ENCODE measurements at places on chromosomes 5 and 9. TPM values are rescaled to one million over a fixed set of nuclear protein-coding genes. Genes with fewer than 3 reads are reported as not detected.

CDX1 gene
- total RNA-seq, result not detected

DNA sequence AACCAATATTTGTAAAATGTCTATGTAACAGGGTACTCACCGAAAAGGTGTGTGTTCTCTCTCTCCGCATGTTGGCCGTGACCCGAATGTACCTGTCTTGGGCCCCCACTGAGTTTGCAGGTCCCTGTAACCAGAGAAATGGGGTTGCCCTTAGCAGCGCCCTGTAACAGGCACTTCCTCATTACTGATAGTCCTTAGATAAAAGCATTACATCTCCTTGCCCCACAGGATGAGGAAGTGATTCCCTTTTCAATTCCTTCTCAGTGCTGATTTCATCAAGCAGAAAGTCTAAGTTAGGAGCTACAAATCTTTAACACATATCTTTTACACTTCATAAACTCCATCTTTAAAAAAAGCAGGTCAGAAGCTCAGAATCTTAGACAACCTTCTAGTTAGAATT is 15.2 kb upstream of the HMHB1 start:
- DNase-seq, result no peak

AQP3 gene
- total RNA-seq, result 0.57 TPM

DNA sequence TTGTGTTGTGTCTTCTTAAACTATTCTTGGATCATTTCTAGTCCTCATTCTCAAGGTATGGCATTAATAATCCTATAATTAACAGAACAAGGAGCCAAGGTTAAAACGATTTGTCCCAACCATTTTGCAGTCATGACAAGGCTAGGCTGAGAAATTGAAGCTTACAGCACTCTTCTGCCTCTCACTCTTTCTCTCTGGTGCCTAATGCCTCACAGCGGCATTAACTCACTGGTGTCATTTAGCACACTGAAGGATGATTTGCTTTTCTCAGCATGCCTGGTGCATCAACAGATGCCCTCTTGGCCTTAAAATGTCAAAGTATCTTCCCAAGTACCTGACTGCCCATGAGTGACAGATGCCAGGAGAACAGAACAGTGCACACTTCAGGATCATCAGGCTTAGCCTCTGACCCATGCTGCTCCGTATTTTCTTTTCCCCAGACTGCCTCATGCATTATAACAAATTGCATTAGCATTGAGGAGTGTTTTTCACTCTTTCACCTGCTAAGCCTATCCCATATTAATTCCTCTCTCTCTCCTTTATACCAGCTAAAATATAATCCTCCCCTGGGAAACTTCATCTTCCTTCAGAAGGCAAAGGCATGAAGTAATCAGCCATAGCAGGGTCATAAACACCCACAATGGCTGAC is 61.1 kb upstream of the SV2C start:
- no peak for DNase-seq

GRCh38 chr5:121981254-121981653 is 19.5 kb downstream of the SRFBP1 start:
- DNase-seq, result no peak

- DNase-seq, result no peak
These were observed 283.1 kb upstream of the ADAMTSL1 start for GRCh38 chr9:18190671-18191374.

DNA sequence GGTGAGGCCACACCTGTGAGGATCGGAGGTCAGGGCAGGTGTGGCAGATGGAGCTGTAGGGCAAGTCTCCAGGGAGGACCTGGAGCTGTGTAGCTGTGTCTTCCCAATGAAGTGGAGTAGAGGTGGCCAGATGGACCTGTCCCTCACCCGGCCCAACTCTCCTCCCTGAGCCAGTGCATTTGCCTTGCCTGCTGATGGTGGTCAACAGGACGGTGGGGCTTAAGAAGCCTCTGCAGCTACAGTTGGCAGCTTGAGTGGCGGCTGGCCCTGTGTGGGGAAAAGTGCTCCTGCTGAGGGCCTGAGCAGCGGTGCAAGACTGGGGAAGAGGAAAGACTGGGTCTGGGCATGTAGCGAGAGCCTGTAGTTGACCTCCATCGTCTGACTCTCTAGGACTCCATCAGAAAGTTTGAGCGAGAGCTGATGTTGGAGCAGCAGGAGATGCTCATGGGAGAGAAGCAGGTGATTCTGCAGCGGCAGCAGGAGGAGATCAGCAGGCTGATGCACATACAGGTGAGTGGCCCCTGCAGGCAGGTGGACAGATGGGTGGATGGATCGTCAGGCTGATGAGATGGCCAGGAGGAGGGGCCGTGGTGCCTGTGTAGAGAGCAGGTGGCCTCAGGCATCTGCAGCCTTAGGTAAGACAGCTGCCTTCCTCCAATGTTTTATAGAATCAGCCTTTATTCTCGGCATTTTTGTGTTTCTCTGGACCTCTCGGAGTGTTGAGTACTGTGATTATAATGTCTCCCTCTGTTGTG is 24.9 kb downstream of the PITX1 start:
- DNase-seq, result no peak

PRELID2 gene
- total RNA-seq, result 15.5 TPM

Measured in M059J (cell line).